ENCODE measurements at places on chromosomes 13 and 19.
A peak's percentile ranks its signal among the peaks of the same experiment; 100 is the strongest.

DNA sequence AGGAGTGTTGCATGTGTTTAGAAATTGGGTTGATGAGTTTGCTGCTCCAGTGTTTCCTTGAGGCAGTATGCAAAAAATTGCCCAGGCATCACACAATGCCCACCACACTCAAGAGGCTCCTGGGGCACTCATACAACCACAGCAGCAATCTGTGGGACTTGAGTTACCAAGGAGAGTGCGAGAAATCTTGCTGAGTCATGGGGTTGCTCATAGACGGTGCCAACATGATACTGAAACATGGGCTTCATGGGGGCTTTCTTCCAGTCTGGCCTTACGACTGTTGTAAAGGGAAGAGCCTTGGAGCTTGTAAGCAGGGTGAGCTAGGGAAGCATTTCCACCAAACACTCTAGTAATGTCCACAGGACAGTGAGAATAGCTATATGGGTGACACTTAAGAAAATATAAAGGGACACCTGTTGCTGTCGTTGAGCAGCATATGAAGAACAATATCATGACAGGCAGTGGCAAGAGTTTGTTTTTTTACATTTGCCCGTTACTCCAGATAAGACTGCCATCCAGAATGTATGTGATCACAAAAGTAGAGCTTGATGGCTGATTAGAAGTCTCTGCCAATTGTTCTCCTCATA lies 1237.4 kb downstream of the UQCRFS1 start:
- DNase-seq = no peak

DNA sequence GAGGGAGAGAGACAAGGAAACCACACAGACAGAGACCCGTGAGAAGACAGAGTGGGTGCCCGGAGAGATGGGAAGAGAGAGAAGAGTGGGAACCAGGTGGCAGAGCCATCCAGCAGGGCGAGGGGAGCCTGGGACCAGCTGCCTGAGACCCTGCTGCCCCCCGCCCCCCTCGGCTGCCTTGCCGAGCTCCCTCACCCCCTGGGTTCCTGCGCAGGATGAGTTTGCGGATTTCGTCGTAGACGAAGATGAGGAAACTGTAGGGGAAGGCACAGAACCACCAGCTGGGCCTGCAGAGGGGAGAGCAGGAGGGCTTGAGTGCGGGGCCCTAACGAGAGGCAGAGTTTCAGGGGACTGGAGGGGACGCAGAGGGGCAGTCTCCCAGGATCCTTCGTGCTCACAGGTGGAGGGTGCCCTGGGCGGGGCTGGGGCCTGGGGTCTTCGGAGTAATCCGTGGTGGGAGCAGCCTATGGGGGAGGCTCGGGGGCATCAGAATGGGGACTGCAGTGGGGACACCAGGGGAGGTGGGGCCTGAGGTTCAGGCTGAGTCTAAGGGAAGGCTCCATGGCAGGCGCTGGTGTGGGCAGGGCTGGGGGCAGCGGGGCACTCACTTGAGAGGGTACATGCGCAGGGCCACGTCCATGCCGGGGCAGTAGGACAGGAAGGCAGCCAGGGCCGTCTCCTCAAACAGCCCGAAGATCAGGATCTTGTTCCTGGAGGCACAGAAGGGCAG lies 8.1 kb upstream of the RABAC1 start:
- no peak for DNase-seq

DNA sequence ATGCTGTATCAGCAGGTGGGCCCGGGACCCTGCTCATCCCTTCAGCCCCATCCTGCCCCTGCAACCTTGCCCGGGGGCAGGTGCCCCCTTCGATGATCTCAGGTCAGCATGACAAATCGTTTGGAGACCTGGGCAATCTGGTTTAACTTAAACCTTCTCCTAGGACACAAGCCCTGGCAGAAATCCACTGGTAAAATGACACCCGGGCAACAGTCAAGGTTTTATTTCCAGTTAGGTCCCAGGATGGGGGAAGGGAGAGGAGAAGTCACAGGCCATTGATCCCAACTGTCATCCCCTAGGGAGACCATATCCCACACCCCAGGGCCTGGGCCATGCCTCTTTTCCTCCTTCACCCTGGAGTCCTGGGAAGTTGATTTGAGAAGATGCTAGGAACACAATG lies 1.8 kb upstream of the PLIN5 start:
- DNase-seq = peak; percentile 47

GRCh38 chr13:32454886-32455593 lies 27.1 kb upstream of the N4BP2L1 start:
- no peak for DNase-seq

- peak; percentile 8 for DNase-seq
Measured at GRCh38 chr19:3830621-3831589, 37.9 kb downstream of the ZFR2 start.

DNA sequence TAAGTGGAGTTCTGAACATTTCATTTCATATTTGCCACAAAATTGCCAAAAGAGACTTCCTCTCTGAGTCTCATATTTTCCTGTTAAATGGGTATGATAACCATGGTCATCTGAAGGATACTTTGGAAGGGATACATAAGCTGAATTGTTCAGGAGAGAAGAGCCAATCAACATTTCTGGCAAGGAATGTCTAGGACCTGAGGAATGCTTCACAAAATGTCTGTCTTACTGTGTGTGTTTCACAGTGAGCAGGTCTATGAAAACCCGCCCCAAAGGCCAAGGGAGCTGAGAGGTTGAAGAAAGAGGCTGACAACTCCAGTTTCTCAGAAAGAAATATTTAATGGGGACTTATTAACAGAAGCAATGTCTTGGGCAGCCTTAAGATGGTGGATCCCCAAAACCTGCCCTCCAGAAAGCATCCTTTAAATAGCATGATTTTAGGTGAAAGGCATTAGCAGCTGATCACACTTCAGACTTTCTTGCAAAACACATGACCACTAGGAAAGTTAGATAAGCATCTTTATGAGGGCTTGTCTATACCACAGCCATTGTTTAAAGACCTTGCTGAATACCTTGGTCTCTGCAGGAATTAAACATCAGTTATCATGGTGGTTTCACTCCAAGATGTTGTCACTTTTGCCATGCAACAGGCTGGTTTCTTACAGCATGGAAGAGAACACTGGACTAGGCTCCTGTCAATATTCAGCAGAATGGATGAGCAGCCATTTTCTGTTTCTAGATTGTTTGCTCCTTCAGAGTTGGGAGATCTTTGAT lies 78.9 kb downstream of the TNFSF11 start:
- no peak for DNase-seq

- DNase-seq = no peak
Measured at GRCh38 chr13:35127466-35127865, 185.4 kb downstream of the NBEA start.

GRCh38 chr13:42260903-42261654 lies 10.9 kb upstream of the AKAP11 start:
- DNase-seq = no peak

GRCh38 chr13:94712812-94713560 lies 641 bp upstream of the SOX21 start:
- DNase-seq = no peak

GRCh38 chr13:112752211-112752610 lies 62.4 kb downstream of the ATP11A start:
- DNase-seq = no peak

- no peak for DNase-seq
Measured at GRCh38 chr19:32497391-32497790, 83.6 kb upstream of the PDCD5 start.

DNA sequence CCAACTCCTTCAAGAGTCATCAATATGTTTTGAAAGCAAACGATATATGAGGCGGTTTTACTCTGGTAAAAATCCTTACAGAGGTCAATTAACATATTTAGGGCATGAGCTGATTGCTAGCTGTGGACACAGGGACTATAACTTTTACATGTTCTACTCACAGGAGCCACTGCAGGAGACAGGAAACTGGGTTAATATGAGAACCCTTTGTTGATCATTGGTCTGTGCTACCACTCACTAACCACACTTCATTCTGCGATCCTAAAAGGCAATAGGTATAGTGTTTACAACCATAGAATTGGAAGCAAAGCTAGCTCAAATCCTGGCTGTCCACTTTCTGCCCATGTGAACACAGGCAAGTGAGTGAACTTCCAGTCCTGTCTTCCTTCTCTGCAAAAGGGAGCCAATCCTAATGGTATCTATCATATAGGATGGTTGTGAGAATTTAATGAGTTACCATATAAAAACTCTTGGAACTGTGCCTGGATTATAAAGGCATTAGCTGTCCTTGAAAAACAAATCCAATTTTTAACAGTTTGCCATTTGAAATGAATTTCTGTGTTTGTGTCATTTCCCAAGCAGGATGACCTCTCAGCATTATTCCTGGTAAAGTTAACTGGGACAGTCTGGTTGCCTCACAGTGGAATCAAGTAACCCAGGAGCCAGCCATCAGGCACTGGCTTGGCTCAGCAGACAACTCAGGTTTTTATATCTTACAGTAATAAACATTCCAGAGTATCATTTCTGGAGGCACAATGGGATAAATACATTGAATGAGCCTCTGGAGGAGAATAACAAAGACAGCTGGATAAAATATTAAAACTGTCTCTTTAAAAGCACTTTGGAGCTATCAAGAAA lies 29.8 kb upstream of the RAP2A start:
- DNase-seq = no peak

DNA sequence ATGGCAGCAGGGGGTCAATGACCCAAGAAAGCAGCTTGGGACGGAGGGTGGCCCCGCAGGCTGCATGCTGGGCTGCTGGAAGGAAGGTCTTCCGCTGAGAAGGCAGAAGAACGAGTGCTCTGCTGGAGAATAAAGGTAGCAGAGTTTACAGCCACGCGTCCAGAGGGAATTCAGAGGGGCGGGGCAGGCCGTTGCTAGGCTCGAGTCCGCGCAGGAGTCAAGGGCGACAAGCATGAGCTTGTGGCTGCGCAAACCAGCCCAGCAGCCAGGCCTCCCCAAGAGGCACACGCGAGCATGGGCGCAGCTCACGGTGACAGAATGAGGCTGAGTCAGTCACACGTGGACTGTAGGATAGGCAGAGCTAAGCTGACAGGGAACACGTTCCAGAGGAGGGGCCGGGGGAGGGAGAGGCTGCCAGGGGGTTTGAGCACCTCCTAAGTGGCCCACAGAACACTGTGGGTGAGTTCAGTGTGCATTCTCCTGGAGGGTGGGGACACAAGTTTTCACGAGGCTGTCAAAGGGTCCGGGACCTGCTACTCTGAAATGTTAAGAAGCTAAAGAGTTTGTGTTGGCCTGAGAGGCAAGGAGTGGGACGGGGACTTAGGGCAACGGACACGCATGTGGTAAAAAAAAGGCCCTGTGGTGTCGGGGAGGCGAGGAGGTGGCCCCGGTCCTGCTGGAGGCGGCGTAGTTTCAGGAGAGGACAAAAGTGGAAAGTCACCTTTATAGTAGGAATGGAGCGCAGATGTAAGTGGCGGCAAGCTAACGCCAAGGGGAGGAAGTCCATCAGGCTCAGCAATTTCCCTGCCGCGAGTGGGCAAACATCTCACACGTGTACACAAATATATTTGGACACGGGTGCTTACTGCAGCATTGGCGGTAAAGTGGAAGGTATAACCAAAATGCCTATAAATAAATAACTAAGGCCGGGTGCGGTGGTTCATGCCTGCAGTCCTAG lies 17.7 kb downstream of the RFX2 start:
- DNase-seq = peak; percentile 96

DNA sequence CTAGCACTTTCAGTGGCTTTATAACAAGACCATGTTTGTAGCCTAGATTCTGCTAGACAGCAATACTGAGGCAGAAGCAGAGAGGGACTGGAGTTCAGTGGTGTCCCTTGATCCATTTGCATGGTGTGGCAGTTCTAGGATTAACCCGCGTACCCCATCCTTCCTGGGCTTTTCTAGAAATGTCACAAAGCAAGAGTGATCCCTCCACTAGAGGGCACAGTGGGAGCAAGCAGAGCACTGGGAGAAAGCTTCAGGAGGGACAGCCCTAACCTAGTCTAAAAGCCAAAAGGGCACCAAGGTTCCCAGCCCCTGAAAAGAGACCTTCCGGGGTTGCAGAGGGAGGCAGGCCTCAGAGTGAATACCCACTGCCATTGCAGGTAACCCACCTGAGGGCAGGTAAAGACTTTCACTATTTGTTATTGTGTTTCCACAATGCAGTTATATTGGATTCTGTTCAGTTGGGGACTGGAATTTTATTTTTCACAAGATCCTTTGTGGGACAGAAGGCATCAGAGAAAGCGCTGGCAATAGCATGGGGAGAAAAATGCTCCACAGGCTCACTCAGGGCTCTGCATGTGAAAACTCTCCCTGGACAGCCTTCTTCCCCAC lies 170.6 kb downstream of the FLT1 start:
- DNase-seq = peak; percentile 13

DNA sequence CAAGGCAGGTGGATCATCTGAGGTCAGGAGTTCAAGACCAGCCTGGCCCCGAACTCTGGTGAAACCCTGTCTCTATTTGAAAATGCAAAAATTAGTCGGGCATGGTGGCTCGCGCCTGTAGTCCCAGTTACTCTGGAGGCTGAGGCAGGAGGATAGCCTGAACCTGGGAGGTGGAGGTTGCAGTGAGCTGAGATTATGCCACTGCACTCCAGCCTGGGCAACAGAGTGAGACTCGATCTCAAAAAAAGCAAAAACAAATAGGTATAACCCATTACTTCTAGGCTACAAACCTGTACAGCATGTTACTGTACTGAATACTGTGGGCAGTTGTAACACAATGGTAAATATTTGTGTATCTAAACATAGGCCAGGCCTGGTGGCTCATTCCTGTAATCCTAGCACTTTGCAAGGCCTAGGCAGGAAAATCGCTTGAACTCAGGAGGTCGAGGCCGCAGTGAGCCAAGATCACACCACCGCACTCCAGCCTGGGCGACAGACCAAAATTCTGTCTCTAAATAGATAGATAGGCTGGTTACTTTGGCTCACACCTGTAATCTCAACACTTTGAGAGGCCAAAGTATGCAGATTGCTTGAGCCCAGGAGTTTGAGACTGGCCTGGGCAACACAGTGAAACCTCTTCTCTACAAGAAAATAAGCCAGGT lies 63.5 kb downstream of the MYO9B start:
- no peak for DNase-seq

- no peak for DNase-seq
Measured at GRCh38 chr13:21020176-21020575, 41.2 kb downstream of the LATS2 start.

- DNase-seq = no peak
Measured at GRCh38 chr19:54560881-54561385, 12.7 kb upstream of the LILRA2 start.

Data from NCI-H2171 treated with DMSO at 0.1 percent for 48 hours (cell line).